ENCODE measurements at places on chromosomes 1 and 21. TPM values are rescaled to one million over a fixed set of nuclear protein-coding genes. Genes with fewer than 3 reads are reported as not detected.

CDC14A gene
- total RNA-seq = 8.3 TPM

ABCD3 gene
- total RNA-seq = 80.5 TPM

CCDC185 gene
- total RNA-seq = 0.23 TPM

AK5 gene
- total RNA-seq = 64.4 TPM

AZIN2 gene
- 14.1 TPM for total RNA-seq

IL19 gene
- total RNA-seq = not detected

C2CD4D gene
- not detected for total RNA-seq

ARHGEF10L gene
- 29.5 TPM for total RNA-seq

LCE1C gene
- not detected for total RNA-seq

C4BPA gene
- total RNA-seq = not detected

FCAMR gene
- total RNA-seq = not detected

AMPD1 gene
- total RNA-seq = not detected

GPA33 gene
- not detected for total RNA-seq

PEAR1 gene
- 0.92 TPM for total RNA-seq

SNX27 gene
- total RNA-seq = 85.6 TPM

FNBP1L gene
- 248 TPM for total RNA-seq

C1QTNF12 gene
- not detected for total RNA-seq

MAPKAPK2 gene
- total RNA-seq = 10.1 TPM

GPR52 gene
- total RNA-seq = 5.8 TPM

ADCY10 gene
- total RNA-seq = 0.69 TPM

RAB3B gene
- total RNA-seq = 81.2 TPM

OR2L5 gene
- total RNA-seq = 1.8 TPM

C1orf185 gene
- total RNA-seq = not detected

TNFRSF14 gene
- total RNA-seq = 2.8 TPM

NR0B2 gene
- not detected for total RNA-seq

OR2T29 gene
- 0.23 TPM for total RNA-seq

C1orf87 gene
- 0.46 TPM for total RNA-seq

MEX3A gene
- total RNA-seq = 33.4 TPM

FCRL2 gene
- not detected for total RNA-seq

KIRREL1 gene
- 21.2 TPM for total RNA-seq

Data from diencephalon (tissue), 1 donor.